HepG2 (cell line): ENCODE measurements at places on chromosomes 2 and 18. TPM values are rescaled to one million over a fixed set of nuclear protein-coding genes. Genes with fewer than 3 reads are reported as not detected.
A peak's percentile ranks its signal among the peaks of the same experiment; 100 is the strongest.

DNA sequence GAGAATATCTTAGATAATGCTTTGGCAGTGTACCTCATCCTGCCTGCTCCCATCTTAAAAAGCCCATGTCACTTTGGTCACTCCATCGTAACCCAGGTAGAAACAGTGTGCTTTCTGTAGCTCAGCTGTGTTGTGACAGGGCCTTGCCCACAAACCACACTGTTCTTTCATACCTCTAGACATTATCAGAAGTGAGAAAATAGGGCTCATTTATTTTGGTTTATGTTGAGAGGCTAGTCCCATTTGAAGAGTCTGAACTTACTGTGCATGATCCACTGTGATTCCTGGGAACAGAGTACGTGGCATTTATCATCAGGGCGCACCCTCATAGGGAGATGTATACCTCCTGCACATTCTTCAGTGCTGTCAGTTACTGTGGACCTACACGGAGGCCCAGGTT is 69.7 kb downstream of the FEZ2 start:
- no peak overlapping the region for H3K27ac ChIP-seq
- peaks cover 33% of the 10 kb centered on the region for H3K36me3 ChIP-seq
- no peaks in the 10 kb centered on the region for H3K27me3 ChIP-seq
- no peak overlapping the region for H3K4me3 ChIP-seq
- DNase-seq: no peak
- H3K4me1 ChIP-seq: no peaks in the 10 kb centered on the region

GRCh38 chr2:2109186-2109585 is 221.9 kb downstream of the MYT1L start:
- no peak overlapping the region for H3K4me3 ChIP-seq
- H3K36me3 ChIP-seq: no peaks in the 10 kb centered on the region
- H3K4me1 ChIP-seq: no peaks in the 10 kb centered on the region
- H3K27me3 ChIP-seq: no peaks in the 10 kb centered on the region; the same call in 1 of the 2 replicates
- no peak for DNase-seq

- H3K27me3 ChIP-seq: no peaks in the 10 kb centered on the region
- DNase-seq: no peak
- H3K4me1 ChIP-seq: no peaks in the 10 kb centered on the region
- no peak overlapping the region for H3K4me3 ChIP-seq
Observed at GRCh38 chr18:66615176-66615575, 11.3 kb upstream of the CDH19 start.

DNA sequence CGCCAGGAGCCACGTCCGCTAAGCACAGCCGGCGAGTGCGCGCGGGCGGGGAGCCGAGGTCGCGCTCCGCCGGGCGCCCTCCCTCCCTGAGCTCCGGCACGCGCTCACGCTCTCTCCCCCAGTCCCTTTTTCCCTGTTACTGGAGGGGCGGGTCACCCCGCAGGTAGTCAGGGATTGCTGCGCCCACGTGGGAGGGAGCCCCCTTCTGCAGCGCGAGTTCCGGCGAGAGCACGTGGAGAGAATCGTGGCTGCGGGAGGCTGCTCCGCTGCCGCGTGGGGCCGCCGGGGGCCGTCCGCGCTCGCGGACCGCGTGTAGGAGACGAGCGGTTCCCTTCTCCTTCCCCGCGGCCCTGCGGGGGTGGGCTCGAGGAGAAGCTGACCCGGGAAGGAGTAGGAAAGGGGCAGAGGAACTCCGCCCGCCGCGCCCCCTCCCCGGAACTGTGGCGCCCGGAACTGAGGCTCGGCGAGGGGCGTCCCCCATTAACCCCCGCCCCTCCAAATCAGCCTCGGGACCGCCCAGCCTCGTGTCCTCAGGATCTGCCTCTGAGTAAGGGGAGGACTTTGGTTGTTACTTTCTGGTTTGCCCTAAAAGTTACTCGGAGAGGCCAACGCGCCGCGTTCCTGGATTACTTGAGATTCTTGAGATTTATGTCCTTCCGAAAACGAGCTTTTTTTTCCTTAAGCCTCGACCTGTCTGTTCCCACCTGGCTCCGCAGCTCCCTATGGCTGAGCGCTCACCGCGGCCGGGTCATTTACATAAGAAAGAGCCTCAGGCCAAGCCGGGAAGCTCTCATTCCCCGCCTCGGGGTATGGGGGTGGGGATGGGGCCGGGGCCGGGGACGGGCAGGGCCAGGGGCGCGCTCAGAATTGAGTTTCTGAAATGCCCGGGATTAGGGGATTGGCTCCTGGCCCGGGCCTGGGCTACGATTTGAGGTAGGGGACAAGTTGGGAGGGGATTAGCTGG is 1.1 kb downstream of the HK2 start:
- peak; percentile 55 for DNase-seq
- peaks cover 60% of the 10 kb centered on the region for H3K4me1 ChIP-seq
- H3K36me3 ChIP-seq: peaks cover 11% of the 10 kb centered on the region; the same call in 2 of the 3 replicates
- no peaks in the 10 kb centered on the region for H3K27me3 ChIP-seq
- peak overlapping the region; percentile 99 for H3K4me3 ChIP-seq

GRCh38 chr18:49018554-49019445 is 68.0 kb upstream of the SMAD7 start:
- H3K27me3 ChIP-seq: peaks cover 6% of the 10 kb centered on the region; the same call in 2 of the 3 replicates
- no peak for DNase-seq
- H3K27ac ChIP-seq: no peak overlapping the region
- no peak overlapping the region for H3K4me3 ChIP-seq

DNA sequence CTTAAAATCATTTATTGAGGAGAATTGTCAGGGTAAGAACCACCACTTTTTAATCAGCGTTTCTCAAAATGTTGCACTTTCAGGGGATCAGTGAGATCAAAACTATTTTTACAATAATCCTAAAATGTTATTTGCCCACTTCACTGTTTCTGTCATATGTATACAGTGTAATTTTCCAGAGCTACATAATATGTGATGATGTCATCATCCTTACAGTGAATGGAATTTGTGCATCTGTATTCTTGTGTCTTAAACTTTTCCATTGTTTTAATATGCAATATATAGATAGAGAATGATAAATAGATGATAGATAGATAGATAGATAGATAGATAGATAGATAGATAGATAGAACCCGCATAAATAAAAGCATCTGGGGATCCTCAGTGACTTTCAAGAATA is 518.0 kb downstream of the ADCYAP1 start:
- no peak overlapping the region for H3K27ac ChIP-seq
- no peaks in the 10 kb centered on the region for H3K27me3 ChIP-seq
- no peak overlapping the region for H3K4me3 ChIP-seq
- no peak for DNase-seq
- no peaks in the 10 kb centered on the region for H3K4me1 ChIP-seq
- no peaks in the 10 kb centered on the region for H3K36me3 ChIP-seq

DNA sequence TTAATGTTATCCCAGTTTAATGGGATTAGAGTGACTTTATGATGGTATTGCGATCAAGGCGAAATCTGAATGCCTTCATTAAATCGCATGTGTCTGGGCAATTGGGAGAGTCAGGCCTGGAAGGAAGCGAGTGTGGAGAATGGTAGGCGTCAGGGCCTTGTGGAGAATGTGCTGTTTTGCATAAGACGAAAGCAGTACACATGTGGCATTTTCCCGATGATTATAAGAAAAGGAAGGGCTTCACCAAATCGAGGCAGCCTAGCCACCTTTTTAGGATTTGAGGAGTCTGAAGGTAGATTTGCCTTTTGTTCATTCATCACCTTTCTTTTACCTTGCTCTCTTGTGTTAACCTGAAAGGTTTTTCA is 1.0 kb downstream of the ZNF532 start:
- H3K4me1 ChIP-seq: no peaks in the 10 kb centered on the region
- DNase-seq: no peak
- H3K27me3 ChIP-seq: peaks cover 29% of the 10 kb centered on the region
- H3K4me3 ChIP-seq: no peak overlapping the region

DNA sequence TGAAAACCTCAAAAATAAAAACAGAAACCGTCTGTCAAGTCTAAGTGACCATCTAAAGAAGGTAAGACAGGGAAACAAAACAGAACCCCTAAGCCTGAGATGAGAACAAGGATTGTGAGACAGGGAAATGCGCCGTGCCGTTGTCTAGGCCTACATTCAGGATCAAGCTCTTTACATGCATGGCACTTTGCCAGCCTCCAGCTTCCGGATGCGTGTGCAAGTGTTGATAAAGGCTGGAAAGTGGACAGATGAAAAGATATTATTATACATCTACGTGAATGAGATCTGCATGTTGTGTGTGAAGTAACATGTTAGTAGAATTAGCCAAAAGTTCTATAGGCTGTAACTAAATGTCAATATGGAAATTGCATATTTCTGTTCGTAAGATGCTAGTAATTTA is 28.6 kb upstream of the TMEM87B start:
- H3K4me3 ChIP-seq: no peak overlapping the region
- DNase-seq: no peak
- H3K36me3 ChIP-seq: peaks cover 42% of the 10 kb centered on the region
- H3K4me1 ChIP-seq: peaks cover 2% of the 10 kb centered on the region
- H3K27me3 ChIP-seq: no peaks in the 10 kb centered on the region

- H3K36me3 ChIP-seq: no peaks in the 10 kb centered on the region
- DNase-seq: no peak
- H3K4me1 ChIP-seq: no peaks in the 10 kb centered on the region
- H3K27ac ChIP-seq: no peak overlapping the region
- H3K4me3 ChIP-seq: no peak overlapping the region
- H3K27me3 ChIP-seq: no peaks in the 10 kb centered on the region; the same call in 1 of the 2 replicates
Observed at GRCh38 chr2:29526587-29527586, 394.5 kb downstream of the ALK start.

DNA sequence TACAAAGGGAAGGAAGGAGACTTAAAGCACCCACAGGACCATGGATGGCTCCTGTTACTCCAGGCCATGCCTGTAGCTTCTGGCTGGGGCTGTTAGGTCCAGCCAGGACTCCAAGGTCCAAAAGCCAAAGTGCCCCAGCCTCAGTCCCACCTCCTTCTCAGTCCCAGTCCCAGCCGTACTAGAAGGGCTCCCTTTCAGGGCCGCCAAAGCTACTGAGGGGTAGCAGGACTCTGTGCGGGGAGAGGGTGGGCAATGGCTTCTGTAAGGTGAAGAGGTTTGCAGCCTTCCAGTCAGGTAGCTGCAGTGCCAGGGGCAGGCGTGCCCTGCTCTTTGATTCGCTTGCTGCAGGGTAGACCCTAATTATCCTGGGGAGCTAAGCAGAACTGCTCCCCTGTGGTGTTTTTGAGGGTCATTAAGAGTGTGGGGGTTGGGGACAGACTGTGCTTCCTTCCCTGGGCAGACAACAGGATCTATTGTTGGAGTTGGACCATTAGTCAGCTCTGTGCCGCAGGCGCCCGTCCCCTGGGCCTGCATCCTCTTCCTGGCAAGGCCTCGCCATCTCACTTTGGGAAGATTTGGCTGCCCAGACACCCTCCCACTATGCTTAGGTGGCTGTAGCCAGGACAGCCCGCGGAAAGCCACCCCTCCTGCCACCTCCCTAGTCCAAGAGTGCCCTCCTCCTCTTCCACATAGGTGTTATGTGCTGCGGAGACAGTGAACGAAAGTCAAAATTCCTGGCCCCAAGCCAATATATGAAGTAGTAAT is 118.8 kb downstream of the ZBTB7C start:
- H3K27ac ChIP-seq: no peak overlapping the region
- no peaks in the 10 kb centered on the region for H3K36me3 ChIP-seq
- H3K27me3 ChIP-seq: no peaks in the 10 kb centered on the region
- no peak for DNase-seq
- no peak overlapping the region for H3K4me3 ChIP-seq
- no peaks in the 10 kb centered on the region for H3K4me1 ChIP-seq

- no peak for DNase-seq
- peaks cover 12% of the 10 kb centered on the region for H3K4me1 ChIP-seq
- no peaks in the 10 kb centered on the region for H3K36me3 ChIP-seq
- no peak overlapping the region for H3K4me3 ChIP-seq
- no peaks in the 10 kb centered on the region for H3K27me3 ChIP-seq
Observed at GRCh38 chr2:192007581-192008228, 160.8 kb upstream of the CAVIN2 start.

GRCh38 chr2:236689981-236690380 is 120.4 kb downstream of the ACKR3 start:
- no peaks in the 10 kb centered on the region for H3K4me1 ChIP-seq
- H3K4me3 ChIP-seq: no peak overlapping the region
- H3K27me3 ChIP-seq: peaks cover 21% of the 10 kb centered on the region; the same call in 1 of the 3 replicates
- H3K27ac ChIP-seq: no peak overlapping the region
- no peaks in the 10 kb centered on the region for H3K36me3 ChIP-seq

- H3K27me3 ChIP-seq: no peaks in the 10 kb centered on the region
- no peak for DNase-seq
- no peaks in the 10 kb centered on the region for H3K36me3 ChIP-seq
- peaks cover 15% of the 10 kb centered on the region for H3K4me1 ChIP-seq
- no peak overlapping the region for H3K4me3 ChIP-seq
- no peak overlapping the region for H3K27ac ChIP-seq
Observed at GRCh38 chr18:564708-565561, 15.2 kb upstream of the CETN1 start.

GRCh38 chr2:36541891-36542595 is 55.9 kb downstream of the FEZ2 start:
- no peak overlapping the region for H3K27ac ChIP-seq
- no peak overlapping the region for H3K4me3 ChIP-seq
- H3K27me3 ChIP-seq: no peaks in the 10 kb centered on the region
- no peak for DNase-seq

- DNase-seq: no peak
- H3K27me3 ChIP-seq: no peaks in the 10 kb centered on the region; the same call in 2 of the 3 replicates
- no peak overlapping the region for H3K4me3 ChIP-seq
Observed at GRCh38 chr2:17858064-17858463, 20.4 kb upstream of the KCNS3 start.

GRCh38 chr2:150425121-150425955 is 62.1 kb downstream of the RND3 start:
- H3K4me3 ChIP-seq: no peak overlapping the region
- H3K36me3 ChIP-seq: no peaks in the 10 kb centered on the region
- no peaks in the 10 kb centered on the region for H3K27me3 ChIP-seq

DNA sequence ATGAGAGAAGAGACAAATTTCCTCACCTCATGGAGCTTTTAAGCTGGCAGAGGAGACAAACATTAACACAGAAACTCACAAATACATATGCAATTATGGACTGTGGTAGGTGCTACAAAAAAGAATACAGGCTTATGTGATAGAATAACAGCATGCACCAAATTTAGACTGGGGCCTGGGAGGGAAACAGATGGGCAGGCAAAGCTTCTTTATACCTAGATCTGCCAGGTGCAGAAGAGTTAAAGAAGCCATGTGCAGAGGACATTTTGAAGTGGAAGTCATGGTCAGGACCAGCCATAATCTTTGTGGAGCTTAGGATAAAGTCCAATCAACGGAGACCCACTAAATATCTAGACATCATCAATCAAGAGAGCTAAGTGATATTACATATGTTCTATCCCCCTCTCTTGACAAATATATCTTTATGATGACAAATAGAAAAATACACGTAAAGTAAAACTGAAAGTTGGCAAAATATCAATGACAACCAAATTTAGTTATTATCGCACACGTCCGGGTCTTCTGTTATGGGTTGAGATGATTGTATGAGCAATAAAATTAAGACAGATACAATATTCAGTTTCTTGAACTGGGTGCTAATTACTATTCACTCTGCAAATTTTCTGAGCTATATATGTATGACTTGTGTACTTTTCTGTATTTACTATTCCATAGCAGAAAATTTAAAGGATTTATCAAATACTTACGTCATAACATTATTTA is 44.1 kb downstream of the CD28 start:
- no peaks in the 10 kb centered on the region for H3K4me1 ChIP-seq
- no peak overlapping the region for H3K27ac ChIP-seq
- H3K36me3 ChIP-seq: no peaks in the 10 kb centered on the region
- no peak overlapping the region for H3K4me3 ChIP-seq

Gene CCNT2
- polyA plus RNA-seq: 20.5 and 22.1 TPM in 2 replicates

Gene GLI2
- polyA plus RNA-seq: not detected in 2 replicates

Gene NOSTRIN
- 0.10 and 0.22 TPM in 2 replicates for polyA plus RNA-seq

Gene PTPRN
- 0.24 and 0.26 TPM in 2 replicates for polyA plus RNA-seq
